ENCODE measurements at places on chromosomes 1 and 21.

DNA sequence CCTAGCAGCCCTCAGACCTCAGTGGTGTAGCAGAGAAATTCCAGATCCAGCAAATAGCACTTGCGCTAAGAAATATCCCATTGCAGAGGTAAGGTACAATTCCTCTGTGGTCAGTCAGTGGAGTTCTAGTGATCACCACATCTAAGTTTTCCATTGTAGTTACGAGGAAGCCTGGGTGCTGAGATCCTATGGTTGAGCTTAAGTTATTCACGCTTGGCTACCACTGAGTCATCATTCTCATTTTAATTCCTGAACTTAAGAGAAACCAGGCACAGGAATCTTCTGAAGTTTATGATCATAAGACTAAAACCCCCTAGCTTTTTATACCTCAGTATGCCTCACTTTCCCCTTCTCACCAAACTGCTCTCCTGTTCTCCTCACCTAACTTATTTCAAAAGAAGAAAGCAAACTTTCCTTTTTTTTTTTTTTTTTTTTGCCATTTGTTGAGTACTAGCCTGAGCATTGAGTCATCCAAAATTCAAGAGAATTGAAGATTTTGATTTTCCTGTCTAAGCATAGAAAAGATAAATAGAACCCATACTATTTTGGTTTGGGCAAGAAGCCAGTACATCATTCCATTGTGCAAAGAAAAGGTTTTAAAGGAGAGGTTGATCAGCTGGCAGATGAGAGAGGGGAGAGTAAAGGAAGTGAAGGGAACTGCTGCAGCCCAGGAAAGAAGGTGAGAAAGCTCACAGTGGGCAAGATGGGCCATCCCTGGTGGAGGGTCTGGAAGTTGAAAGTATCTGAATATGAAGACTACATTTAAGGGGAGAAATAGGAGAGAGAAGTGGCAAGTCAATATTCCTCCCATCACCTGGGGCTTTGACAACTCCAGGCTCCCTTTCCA is 39.9 kb downstream of the SERBP1 start:
- DNase-seq, result no peak

GRCh38 chr1:38361566-38361965 is 315.0 kb upstream of the POU3F1 start:
- DNase-seq, result no peak

- DNase-seq, result peak; percentile 54
Observed at GRCh38 chr1:212915245-212916091, 34.9 kb upstream of the VASH2 start.

DNA sequence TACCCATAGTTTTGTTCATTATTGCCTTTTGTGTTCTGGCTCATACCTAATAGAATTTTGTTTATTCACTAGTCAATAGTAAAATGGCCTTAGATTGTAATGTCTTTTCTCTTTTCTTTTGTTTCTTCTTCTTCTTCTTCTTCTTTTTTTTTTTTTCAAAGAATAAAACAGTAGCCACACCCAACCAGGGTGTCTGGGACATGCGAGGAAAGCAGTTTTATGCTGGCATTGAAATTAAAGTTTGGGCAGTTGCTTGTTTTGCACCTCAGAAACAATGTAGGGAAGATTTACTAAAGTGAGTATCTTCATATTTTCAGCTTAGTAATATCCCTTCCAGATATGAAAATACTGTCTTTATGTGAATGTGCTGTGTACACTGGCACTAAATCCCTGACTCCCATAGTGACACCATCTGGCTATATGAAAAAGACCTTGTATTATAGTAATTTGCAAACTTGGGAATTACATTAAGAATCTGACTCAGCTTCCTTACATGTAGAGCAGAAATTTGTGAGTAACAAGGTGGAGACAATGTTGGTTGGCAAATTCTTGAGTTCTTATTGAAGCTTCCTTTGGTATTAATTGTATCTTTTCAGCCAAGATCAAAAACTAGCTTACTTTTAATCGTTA is 24.6 kb downstream of the AGO4 start:
- no peak for DNase-seq

DNA sequence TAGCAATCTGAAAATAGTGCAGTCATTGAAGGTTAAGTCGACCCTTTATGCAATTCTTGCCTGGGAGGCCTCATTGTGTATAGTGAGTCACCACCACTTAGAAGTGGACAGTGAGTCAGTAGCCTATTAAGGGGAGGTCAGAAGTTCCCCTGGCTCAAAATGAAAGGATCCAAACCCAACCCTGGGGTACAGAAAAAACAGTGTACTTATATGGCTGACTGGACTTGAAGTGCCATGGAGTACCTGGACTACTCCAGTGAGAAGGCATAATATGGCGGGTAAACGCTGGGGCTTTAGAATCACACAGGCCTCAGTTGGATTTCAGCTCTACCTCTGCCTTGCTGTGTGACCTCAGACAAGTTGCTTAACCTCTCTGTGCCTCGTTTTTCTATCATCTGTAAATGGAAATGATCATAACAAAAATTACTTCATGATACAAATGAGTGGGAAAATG is 2.2 kb upstream of the BCL9 start:
- no peak for DNase-seq

DNA sequence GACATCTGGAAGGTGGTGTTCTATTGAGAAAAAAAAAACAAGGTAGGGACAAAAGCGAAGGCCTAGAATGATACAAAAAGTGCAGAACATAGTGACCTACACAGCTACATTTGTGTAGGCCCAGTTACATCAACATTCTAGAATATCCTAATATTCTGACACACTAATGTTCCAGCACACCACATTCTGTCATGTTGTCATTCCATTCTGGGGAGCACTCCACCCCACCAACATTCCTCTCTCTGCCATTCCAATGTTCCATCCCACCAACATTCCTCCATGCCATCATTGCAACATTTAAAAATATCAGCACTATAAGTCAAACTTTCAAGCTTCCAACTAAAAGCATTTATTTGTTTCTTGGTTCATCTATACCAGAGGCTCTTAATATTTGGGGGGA is 28.5 kb downstream of the COA7 start:
- DNase-seq, result no peak

DNA sequence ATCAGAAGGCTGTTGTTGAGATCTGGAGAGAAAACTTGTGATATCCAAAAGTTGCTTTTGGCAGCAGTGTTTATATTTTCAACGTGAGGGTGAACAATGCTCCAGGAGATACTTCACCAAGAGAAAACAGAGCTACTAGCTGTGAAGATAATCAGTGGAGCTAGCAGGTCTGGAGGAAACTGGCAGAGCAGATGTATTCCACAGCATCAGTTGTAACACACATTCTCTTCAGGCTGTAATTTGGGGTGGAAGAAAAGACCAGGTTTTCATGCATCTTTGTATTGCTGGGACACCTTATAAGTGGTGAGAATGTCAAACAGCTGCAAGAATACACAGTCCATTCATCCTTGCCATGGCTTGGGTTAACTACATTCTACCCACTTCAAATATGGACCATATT is 22.0 kb downstream of the AHCYL1 start:
- DNase-seq, result no peak

DNA sequence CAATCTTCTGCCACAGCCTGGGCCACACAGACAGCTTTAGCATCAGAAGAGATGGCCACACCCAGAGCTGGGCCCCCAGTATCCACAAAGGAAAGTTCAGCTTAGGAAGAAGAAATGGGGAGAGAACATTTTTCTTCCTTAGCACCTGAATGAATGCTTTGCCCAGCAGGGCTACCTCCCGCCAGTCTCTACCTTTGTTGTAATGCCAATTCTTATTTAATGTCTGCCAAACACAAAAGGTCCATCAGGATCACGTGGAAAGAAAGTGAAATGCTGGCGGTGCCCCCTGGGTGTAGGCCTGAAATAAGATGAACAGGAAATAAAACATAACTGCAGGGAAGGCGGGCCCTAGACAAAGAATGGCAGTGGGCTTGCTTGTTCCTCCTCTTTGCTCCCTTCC is 125.6 kb downstream of the CACNA1E start:
- no peak for DNase-seq

DNA sequence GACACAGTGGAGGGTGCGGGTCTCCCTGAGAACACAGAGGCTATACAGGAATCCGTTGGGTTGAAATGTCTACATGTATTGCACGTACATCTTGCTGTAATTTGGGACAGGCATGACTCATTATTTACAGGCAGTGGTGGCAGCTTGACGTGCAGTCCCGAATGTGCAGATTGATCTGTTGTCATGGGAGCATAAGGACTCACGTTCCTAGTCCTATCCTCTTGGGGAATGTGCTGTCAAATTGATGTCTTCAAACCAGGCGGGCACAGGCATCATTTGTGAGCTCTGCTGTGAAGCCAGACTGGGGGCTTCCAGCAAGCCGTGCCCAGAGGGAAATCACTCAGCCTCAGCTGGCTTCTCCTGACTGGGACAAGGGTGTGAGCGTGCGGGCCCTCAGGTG is 40.5 kb downstream of the S100B start:
- no peak for DNase-seq

- no peak for DNase-seq
Observed at GRCh38 chr21:42066521-42066920, 4.6 kb upstream of the UMODL1 start.

- DNase-seq, result no peak
Observed at GRCh38 chr1:64173336-64173940, 30.0 kb upstream of the UBE2U start.

DNA sequence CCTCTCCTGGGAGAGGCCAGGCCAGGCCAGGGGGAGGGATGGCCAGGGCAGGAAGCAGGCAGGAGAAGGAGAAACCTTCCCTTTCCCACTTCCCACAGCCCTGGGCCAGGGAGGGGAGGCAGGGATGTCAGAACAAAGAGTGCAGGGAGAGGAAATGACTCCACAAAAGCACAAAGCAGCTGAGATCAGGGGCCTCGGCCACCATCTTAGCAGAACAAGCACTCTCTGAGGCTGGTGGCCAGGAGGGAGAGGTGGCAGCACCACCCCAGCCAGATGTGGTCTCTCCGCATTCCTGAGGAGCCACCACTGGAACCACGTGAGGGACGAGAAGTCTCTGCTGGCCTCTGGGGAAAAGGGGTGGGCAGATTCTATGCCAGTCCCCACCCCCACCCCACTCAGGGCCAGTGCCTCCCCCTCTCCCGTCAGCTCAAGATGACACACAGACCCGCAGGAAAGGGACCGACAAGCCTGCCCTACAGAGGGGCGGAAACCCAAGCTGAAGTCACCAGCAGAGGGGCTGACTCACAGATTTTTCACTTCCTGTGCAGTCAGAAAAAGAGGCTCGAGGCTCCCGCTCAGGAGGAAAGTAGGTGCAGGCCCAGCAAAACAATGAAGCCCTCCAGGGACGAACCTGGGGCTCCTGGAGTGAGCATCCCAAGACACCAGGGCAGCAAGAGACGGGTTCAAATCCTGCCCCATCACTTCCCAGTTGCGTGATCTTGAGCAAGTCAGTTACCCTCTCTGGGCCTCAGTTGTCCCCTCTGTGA is 24.1 kb upstream of the ALDH4A1 start:
- no peak for DNase-seq

DNA sequence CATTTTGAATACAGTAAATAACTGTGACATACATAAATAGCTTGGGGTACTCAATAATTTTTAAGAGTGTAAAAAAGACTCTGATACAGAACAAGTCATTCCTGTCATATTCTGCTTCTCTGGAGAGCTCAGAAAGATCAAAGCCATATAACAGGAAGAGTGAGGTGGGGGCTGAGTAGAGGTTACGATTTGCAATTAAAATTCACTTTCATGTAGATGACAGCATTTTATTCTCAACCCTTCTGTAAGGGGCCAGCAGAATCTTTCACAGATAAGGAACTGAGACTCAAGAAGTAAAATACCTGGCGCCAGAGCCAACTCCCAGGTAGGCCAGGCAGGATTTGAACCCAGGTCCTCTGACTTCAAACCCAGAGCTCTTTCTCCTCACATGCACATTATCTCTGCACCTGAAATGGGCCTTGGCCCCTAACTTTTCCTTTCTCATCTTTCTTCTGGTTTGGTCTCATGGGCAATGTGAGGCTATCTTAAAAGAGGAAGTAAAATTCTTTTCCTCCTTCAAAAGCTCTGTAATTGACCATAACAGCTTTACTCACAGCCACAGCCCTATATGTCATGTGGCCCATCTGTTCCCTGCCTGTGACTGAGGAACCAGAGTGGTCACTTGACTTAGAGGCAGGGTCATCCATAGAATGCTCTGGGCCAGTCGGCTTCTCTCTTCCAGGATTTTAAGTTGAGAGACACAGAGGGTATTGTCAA is 80.9 kb upstream of the SYT6 start:
- no peak for DNase-seq

DNA sequence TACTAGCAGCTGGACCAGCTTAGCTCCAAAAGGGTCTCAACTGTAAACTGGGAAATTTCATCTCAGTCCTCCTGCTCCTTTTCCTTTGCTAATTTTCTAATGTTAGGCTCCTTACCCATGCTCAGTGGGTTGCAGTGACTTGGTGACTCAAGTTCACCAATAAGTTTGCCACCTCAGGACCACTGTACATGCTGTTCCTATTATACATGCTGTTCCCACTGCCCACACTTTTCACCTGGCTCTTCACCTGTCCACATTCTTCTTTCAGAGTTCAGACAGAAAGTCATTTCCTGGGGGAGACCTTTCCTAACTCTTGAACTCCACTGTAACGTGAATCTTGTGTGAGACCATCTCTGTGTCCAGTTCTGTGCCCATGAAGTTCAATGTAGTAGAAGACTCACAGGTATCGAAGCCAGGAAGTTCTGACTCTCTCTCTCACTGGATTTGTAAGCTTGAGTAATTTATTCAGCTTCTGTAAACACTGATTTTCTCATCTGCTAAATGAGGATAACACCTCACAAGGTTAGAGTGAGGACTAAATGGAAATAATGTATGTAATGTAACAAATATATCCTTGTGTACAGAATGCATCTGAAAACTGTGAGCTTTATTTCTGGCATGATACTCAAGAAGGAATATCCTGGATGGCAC is 17.9 kb downstream of the CD2 start:
- DNase-seq, result no peak

DNA sequence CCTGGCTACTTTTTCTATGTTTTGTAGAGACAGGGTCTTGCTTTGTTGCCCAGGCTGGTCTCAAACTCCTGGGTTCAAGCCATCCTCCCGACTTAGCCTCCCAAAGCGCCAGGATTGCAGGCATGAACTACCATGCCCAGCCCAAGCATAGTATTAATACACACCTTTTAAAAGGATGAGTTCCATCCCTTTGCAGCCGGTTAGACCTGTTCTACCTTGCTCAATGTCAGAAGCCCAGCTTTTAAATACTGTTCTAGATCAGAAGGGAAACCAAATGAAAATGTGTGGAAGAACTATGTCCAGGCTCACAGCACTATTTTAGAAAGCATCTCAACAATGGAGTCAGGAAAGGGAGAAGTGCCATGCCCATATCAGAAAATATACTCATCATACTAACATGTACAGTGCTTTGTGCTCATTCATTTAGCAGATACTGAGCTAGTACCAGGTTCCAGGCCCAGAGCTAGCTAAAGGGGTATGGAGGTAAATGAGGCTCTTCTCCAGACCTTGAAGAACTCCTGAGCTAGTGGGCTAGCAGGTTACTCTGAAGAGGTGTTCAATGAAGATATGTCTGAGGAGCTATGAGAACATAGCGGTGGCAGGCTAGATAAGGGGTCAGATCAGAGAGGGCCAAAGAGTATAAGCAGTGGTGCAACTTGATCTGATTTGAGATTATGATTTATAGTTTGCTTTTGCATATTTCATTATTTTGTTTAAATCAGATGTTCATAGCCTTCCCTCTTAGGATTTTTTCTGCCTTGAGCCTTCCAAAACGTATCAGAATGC is 78.2 kb downstream of the RNF220 start:
- DNase-seq, result no peak

Data from SHP77 (cell line).